ENCODE measurements at places on chromosomes 3 and 15.

- no peak for DNase-seq
These were observed 72.2 kb downstream of the EPHB1 start for GRCh38 chr3:134867277-134867676.

GRCh38 chr15:89899295-89899945, 5.6 kb upstream of the AP3S2 start:
- DNase-seq: no peak

DNA sequence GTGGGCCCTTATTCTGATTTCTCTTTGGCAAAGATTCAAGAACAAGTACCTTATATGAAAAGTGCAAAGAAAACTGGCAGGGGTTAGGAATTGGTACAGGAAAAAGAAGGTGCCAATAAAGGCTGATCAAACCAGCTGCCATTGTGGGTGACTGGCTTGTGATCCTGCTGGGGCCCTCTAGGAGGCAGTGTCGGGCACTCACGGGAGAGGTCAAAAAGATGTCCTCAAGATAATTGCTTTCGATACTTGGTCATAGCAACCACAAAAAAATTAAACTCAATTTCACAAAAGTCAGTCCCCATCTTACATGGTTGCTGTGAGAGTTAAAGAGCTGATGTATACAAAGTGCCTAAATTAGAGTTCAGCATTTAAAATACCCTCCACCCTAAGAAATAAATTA, 31.0 kb upstream of the CAV3 start:
- no peak for DNase-seq

- DNase-seq: no peak
These were observed 75.3 kb downstream of the P2RY1 start for GRCh38 chr3:152910211-152910610.

GRCh38 chr3:127961963-127962362, 46.9 kb downstream of the KBTBD12 start:
- peak; percentile 75 for DNase-seq

DNA sequence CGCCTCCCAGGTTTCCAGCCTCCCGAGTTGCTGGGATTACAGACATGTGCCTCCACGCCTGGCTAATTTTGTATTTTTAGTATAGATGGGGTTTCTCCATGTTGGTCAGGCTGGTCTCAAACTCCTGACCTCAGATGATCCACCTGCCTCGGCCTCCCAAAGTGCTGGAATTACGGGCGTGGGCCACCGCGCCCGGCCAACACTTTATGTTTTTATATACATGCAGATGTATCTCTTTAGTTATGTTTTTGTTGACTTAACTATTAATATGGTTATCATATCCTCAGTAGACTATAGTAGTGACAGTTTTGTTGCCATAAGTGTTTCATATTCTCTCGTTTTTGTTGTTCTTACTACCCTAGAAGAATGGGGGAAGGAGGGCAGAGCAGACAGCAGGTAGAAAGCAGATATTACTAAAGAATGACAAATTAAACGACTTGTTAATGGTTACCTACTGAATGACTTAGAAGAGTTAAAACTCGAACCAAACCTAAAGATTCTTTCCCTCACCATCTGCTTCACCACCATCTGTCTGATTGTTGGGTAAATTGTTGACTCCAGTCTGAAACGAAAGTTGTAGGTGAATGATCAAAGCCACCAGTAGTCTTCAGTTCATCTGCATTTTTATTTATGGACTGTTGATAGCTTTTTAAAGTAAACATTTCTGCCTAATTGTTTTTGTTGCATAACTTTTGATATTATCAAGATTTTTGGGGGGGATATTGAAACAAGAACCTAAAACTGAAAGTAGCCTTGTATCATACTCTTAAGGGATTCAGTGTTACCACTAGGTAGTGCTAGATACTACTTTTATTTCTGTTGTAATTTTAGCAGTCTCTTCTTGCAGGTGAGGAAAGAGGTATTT, 89.3 kb downstream of the RASA2 start:
- DNase-seq: no peak

- no peak for DNase-seq
These were observed 118.1 kb downstream of the OPA1 start for GRCh38 chr3:193711166-193711485.

DNA sequence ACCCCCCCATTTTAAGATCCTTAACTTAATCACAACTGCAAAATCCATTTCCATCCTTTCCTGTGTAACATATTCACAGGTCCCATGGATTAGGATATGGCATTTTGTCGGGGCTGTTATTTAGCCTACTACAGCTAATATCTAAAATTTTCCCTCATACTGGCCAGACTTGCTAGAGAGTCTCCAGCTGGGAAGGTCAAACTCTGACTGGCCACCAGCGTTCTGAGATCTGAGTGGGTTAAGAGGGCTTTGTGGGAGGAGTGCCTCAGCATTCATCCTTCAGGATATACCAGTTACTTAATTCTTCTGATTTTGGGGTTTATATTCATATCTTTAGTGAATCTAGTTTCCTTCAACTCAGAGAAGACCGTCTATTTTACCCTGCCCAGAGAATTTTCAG, 17.7 kb downstream of the TM4SF18 start:
- no peak for DNase-seq

GRCh38 chr3:63912768-63913588, 795 bp upstream of the SCAANT1 start:
- peak; percentile 73 for DNase-seq

DNA sequence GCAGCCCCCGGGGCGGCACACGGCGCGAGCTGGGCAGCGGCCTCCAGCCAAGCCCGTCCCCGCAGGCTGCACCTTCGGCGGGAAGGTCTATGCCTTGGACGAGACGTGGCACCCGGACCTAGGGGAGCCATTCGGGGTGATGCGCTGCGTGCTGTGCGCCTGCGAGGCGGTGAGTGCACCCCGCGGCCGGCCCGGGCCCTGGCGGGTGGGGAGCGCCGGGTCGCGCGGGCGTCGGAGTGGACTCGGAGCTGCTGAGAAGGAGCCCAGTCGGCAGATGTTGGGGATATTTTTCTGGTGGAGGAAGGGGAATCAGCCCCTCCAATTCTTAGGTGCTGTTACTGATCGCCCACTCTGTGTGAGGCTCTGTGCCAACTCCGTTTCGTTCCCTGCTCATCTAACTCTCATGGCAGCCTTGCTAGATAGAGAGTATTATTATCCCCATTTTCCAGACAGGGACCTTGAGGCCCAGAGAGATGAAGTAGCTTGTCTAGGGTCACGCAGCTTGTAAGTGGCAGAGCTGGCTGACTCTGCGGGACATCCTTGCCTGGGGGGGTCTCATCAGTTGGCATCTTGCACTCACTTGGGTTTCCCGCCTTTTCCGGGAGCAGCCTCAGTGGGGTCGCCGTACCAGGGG, 890 bp downstream of the CHRD start:
- no peak for DNase-seq

- DNase-seq: no peak
These were observed 171.4 kb downstream of the CACNA1D start for GRCh38 chr3:53665608-53666425.

DNA sequence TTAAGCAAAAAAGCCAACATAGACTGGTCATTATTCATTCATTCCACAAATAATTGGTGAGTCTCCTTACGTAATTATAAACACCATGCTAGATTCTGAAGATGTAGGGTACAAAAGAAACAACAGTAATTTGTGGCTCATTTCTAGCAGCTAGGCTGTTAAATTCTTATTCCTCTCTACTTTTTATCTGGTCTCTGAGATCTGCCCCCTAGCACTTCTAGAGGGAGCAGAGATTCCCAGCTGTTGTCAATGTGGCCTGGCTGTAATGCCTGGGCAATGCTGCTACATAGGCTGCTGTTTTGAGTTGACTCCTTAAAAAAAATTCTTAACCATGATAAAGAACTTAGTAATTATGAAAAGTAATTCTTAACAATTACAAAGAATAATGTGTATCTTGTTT, 434.9 kb upstream of the THRB start:
- no peak for DNase-seq

- no peak for DNase-seq
These were observed 12.6 kb upstream of the LCTL start for GRCh38 chr15:66578286-66578875.
